ENCODE measurements at places on chromosomes 5 and 9.

GRCh38 chr5:16754601-16755000 is 137.8 kb upstream of the RETREG1 start:
- no peak for DNase-seq

DNA sequence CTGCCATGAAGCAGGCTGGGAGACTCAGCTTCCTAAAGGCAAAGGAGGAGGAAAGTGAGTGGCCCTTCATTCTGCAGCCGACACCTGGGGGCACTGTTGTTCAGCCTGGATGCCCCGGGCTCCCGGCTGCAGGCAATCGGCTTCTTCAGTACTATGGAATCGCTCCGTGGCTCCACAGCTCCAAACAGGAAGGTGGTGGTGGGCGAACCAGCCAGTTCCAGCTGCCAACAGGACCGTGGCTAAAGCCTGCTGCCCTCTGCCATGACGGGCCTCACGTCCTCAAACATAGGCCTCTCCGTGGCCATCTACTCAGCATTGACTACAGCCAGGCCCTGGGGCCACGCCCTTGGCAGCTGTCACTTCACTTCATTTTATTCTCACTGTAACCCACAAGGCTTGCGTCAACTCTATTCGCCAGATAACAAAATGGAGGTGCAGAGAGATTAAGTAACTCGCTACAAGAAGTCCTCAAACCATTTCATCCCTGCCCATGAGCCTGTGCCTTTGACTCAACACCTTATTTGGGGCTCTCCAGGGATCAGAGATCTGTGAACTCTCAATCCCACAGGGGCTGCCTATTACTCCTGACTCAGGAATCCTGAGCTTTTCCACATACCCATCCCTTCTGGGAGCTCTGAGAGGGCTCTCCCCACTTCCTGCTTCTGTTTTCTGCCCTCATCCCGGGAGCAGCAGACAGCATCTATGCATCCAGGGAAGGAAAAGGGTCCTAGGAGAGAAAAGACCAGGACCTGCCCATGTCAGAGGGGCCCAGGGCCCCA is 38.0 kb downstream of the PAX5 start:
- DNase-seq = no peak

GRCh38 chr5:143434261-143435209 is 31.0 kb upstream of the NR3C1 start:
- no peak for DNase-seq

DNA sequence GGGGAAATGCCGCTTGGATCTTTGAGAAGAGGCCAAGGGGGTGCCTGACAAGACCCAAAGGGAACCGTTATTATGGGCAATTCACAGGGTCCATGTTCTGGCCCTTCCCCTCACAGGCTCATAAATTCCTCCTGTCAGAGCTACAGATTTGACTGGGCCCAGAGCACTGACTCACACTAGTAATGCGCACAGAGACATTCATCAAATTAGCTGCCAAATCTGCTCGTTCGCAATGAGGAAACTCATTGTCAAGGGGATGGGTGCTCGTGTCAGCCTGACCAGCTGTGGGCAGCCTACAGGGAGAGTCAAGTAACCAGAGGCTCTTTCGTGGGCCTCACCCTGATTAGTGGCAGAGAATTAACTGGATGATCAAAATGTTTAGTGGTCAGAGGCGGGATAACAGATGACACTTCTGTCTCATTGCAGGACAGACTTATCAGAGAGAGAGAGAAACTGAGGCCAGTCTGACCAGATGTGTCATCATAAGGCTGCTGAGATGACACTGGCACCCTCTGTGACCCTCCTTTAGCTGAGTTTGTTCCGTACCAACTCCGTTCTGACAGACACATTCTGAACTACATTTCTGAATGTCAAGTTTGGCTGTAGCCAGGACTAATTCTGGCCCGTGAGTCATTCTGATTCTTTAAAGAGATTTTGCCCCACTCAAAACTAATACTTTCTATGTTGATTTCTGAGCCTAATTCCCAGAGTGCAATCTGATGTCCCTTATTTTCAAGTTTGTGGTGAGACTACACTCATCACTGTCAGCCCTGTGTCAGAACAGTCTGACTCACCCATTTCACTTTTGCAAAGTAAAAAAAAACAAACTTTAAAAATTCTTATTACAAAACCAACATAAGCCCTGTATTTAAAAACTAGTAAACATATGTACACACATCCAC is 377.1 kb downstream of the ACTL7B start:
- DNase-seq = peak; percentile 62

DNA sequence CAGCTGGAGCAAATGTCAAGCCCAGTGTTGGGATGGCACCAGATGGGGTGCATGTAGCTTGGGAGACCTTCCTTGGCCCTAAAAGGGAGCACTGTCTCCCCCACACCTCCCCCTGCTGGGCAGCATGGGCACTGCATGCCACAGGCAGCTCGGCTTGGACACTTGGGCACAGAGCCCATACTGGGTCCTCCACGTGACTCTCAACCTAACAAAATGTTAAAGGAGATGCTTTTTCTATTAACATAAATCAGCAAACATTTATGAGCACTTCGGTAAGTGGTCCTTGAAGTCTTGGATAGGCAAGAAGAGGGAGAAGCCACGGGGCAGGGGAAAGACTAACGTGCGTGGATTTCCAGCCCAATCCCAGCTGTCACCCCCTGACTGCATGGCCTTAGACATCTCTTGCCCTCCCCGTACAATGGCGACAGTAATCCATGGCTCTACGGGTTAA is 23.9 kb upstream of the MAPK9 start:
- DNase-seq = no peak

DNA sequence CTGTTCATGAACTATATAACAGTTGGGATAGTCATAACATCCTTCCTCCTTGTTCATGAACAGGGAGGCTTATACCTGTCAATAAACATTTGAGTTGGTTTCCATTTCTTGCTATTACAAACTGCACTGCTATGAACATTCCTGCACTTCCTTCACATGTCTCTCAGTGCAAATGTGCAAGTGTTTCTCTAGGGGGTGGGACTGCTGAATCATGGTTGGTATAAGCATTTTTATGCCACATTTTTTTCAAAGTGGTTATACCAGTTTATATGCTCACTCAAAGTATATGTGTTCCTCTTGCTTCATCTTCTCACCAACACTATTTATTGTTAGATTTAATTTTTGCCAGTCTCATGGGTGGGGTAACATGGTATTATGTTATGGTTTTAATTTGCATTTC is 25.8 kb upstream of the TPD52L3 start:
- no peak for DNase-seq

DNA sequence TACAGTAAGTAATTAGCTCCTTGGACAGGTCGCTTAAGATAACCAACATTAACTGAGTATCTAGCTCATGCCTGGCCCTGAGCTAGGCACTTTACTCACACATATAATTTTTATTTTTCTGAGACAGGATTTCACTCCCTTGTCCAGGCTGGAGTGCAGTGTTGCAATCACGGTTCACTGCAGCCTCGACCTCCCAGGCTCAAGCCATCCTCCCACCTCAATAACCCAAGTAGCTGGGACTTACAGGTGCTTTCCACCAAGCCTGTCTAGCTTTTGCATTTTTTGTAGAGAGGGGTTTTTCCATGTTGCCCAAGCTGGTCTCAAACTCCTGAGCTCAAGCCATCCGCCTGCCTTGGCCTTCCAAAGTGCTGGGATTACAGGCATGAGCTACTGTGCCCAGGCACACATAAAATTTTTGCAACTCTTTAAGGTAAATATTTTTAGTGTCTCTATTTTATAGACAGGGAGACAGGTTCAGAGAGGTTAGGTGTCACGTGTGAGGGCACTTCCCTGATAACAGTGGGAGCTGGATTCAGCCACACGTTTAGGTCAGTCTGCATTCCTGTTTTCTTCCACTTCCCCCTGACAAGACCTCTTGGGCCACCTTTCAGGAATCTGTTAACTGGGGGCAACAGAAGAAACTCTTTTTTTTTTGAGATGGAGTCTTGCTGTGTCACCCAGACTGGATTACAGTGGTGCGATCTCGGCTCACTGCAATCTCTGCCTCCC is 18.2 kb downstream of the HBEGF start:
- no peak for DNase-seq

GRCh38 chr5:174755106-174755505 is 30.7 kb downstream of the MSX2 start:
- no peak for DNase-seq

DNA sequence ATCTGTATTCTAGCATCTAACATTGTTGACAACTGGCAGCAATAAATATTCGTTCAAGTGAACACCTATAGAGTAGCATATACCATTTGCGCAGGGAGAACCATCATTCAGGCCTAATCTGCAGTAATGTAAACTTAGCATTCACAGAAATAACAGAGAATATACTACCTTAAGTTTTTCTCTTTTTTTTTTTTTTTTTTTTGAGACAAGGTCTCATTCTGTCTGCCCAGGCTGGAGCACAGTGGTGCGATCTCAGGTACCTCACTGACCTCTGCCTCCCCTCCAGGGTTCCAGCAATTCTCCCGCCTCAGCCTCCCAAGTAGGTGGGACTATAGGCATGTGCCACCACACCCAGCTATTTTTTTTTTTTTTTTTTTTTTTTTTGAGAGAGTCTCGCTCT is 12.1 kb downstream of the UBAP2 start:
- no peak for DNase-seq

DNA sequence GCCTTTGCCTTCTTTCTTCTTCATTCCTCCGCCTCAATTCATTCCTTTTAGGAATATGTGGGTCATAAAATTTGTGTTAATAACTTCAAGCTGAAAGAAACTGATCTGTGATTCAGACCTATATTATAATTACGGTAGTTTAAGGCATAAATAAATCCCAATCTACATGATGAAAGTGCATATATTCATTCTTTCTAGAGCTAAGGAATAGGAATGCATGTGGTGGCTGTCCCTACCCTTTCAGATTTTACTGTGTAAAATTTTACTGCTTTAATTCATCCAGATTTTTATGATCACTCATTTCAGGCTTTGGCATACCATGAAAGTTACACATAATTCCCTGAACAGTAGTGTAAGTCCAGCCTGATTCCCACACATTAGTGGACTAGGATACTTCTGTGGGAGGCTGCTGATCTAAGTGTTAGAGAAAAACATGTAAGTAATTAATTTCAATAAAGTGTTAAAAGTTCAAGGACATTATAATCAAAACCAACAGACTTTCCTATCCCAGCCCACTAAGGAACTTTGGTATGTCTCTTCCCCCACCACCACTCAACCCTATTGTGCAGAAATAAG is 83.1 kb downstream of the HINT1 start:
- no peak for DNase-seq
